DMS79 treated with DMSO at 0.1 percent for 48 hours (cell line): ENCODE measurements at places on chromosomes 3 and 15.

- no peak for DNase-seq
Measured at GRCh38 chr3:15781637-15782402, 16.0 kb downstream of the ANKRD28 start.

DNA sequence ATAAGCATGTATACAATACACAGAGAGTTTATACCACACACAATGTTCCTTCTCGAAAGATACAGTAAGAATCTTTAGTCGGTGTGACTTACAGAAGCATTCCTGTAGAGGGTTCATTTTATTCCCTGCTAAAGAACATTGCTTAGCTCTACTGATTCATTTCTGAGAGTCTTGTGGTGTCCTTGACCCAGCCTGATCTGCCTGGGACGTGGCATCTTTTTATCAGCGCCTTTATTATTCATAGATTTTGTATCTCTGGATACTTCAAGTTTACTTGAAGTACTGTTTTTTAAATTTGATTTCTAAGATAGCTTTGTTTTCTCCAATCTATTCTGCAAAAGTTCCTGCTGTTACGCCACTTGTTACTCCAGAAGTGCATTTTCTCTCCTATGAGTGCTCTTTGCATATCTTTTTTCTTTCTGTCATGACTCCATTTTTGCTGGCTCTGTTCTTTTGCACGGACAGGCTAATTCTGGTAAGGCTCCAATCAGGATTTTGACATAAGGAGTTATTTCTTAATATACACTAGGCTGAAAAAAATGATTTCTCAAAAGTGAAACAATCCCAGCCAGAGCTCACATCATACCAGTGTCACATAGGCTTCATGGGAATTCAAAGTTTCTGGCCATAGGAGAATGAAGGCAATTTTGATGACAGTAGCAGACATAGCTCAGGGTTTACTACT lies 114.5 kb upstream of the TNIK start:
- no peak for DNase-seq

DNA sequence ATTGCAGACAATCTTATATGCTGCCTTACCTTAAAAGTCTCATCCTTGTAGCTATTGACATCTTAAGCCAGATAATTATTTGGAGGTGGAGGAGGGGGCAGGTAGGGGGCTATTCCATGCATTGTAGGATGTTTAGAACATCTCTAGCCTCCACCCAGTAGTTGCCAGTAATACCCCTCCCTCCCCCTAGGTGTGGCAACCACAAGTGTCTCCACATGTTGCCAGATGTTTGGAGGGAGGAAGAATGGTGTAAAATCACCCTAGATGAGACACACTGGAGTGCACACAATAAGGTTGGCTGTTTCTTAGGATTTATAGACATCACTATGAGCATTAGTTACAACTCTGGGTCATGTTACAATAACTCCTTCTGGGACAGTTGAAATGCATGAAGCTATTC lies 27.4 kb downstream of the GORASP1 start:
- DNase-seq, result no peak

DNA sequence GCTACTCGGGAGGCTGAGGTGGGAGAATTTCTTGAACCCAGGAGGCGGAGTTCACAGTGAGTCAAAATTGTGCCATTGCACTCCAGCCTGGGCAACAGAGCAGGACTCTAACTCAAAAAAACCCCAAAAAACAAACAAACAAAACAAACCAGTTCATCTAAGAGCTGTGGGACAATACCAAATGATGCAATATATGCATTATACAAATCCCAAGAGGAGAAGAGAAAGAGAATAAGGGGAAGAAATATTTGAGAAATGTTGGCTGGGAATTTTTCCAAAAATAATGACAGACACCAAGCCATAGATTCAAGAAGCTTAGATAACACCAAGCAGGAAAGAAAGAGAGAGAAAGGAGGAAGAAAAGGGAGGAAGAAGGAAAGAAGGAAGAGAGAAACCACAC lies 82.5 kb downstream of the KLF13 start:
- DNase-seq, result no peak

DNA sequence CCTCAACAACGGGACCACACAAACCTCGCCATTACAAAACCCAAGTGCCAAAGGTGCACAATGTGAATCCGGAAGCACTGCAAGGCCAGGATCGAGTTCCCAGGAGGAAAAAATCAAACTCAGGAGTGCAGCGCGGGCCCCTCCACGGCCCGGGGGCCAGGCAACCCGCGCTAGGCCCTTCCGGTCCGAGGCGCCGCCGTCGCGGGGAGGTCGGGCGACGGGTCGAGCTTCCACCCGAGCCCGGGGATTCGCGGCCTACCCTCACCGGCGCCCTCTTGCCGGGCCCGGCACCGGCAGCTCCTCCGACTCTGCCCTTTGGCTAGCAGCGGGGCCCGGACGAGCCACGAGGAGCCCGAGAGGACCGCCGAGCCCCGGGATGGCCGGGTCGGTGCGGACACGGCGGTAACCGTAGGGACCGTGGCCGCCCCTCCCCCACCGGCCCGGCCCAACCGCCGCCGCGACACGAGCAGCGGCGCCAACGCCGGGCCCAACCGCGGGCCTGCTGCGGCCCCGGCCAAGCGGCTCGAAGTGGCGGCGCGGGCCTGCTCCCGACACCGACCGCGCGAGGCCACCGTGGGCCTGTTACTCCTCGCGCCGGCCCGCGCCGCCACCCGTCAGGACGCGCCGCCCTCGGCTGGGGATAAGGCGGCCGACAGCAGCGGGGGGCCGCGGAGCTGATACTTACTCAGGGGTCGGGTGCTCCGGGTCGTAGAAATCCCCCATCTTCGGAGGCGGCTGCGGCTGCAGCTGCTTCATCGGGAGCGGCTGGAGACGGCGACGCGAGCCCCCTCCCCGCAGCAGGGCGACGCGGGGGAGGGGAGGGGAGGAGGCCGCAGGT lies 525 bp downstream of the SETD2 start:
- no peak for DNase-seq

DNA sequence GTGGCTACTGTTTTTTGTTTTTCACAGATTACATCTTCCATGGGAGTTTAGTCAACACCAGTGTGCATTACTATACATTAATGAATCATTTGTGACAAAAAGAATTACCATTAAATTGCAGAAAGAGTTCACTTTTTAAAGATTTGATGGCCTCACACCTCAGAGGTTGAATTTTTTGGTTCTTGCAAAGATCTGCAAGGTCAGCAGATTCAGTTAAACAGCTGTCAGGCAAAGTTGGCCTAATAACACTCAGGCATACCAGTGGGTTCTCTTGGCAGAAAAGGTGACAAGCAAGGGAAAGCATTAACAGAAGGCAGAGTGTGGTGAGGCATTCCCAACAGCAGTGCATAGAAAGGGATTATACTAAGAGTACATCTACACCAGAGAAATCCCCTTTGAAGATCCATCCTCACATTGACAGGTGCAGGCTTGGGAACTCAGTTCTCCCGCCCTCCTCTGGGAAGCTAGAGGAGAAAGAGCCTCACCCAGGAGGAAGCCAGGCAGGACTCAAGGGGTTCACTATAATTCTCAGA lies 24.3 kb upstream of the PTX3 start:
- no peak for DNase-seq

- DNase-seq, result no peak
Measured at GRCh38 chr3:131564812-131565211, 62.0 kb upstream of the MRPL3 start.

- no peak for DNase-seq
Measured at GRCh38 chr15:99630607-99631131, 64.9 kb downstream of the MEF2A start.

- no peak for DNase-seq
Measured at GRCh38 chr3:38297947-38298711, 16.0 kb downstream of the SLC22A14 start.

DNA sequence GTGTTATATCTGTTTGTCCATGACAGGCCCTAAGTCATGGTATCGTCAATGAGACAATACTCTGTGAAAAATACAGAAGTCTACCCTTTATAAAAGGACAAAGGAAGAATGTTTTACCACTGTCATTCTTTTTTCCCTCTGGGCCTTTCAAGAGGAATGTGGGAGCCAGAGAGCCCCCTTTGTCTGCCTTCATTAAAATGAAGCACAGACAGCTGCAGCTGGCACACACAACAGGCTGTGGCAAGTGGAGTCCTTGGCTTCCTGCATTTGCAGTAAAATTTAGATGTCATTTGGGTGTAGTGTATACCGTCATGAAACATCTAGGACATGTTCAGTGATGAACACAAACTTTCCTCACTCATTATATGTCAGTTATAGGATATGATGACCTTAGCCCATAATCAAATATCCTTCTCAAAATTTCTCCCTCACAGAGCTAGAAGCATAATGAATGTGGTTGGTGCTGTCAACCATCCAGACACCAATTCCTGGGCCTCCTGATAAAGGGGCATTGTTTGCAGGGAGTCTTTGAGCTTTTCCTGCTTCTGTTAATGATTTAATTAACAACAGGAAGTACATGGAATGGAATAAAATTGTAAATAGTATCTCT lies 76.4 kb downstream of the DHX36 start:
- DNase-seq, result no peak

- DNase-seq, result no peak
Measured at GRCh38 chr15:35530698-35531097, 15.3 kb downstream of the DPH6 start.

- DNase-seq, result no peak
Measured at GRCh38 chr3:10459954-10460754, 45.2 kb downstream of the ATP2B2 start.

DNA sequence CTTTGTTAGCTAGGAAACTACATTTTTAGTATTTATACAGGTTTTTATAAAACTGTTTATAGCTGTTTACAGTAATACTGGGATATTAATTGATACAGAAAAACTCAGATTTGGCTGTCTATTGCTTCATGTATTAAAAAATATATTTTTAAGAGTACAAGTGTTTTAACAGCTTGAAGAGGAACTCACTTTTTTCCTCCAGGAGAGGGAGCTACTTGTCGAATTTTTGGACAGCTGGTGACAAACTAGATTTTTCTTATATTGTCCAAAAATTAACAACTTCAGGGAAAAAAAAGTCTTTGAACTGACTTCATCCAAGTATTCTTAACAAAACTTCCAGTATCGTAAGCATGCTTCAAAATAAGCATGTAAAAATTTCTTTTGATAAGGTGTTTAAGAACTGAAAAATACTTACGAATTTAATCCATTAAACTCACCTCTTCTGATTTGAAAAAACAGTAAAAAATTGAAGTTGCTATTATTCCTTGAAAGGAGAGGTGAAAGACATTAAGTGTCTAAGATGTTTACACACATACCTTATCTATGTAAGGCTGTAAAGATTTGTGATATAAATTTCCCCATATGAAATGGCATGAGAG lies 4.0 kb downstream of the DIPK2A start:
- peak; percentile 1 for DNase-seq

DNA sequence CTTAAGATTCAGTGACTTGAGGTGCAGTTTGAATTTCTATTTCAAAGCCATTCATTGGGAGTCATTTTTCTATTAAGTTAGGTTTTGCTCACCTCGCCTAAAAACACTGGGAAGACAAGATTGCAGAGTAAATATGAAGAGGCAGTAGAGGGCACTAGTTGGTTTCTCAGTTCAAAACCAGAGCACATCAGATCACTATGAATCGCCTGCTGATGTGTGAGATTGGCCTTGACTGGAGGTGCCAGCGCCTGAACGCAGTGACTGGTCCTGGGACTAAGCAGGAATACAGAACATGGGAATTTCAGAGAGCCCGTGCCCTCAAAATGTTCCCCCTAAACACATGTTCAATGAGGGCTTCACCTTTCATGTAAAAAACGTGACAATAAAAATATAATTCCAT lies 229.0 kb downstream of the ITPR1 start:
- no peak for DNase-seq

GRCh38 chr3:118912188-118912587 lies 122.5 kb downstream of the IGSF11 start:
- no peak for DNase-seq

DNA sequence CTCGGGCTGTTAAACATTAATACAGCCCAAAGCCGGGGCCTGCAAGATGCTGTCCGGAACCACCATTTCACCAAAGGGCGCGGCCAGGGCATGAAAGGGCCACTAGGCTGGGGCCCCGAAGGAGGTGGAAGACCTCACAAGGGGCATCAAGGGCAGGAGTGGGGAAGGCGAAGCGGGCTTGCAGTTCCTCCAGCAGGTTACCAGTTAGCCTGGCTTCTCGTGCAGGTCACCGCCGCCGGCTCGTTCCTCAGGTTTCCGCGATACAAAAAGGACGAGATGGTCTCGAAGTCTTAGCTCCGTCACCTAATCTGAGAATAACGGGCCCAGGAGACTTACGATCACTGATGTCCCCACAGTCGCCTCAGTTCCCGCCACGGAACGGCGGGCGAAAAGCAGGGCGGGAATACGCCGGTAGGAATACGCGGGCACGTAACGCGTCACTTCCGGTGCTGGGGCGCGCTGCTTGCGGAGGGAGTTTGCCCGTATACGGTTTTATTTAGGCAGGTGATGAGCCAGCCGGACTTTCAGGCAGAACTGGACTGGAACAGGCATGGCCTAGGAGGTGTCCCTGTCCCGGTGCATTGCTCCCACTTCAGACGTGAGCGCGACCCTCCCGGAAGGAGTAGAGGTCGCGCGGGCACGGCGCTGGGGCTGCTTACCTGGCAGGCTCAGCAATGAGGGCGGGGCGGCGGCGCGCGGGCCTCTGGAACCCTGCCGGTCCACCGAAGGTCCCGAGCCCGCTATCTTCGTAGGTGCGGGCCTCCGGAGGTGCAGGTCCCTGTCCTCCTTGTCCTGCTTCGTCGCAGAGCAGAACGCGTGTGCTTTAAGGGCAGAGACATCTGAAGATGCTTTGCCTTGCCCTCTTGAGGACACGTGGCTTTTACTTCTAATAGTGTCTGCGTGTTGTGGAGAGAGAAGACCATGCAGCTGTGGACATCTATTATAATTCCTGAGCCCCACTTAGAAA lies at the start of gene RFC4:
RFC4 (minus strand) TSS at position 394 of the 967 bp plus-strand sequence. CDS start 1,769 bp downstream, outside the sequence.
- peak; percentile 83 for DNase-seq

DNA sequence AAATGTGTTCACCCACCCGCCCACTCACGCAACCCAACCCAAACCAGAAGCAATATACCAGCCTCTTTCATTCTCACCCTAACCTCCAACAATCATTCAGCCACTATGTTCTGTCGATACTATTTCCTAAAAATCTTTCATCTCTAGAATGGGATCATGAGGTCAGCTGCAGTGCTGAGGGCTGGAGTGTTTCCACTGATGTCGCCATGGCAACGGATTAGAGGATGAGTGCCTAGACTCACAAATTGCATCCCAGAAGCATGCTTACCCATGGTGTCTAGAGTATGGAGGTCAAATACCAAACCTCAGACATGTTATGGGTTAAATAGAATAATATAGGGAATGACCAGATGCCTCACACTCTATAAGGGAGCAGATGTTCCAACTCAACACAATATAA lies 138.5 kb downstream of the GABRB3 start:
- no peak for DNase-seq

GRCh38 chr3:76561494-76562236 lies 478.2 kb upstream of the ROBO2 start:
- no peak for DNase-seq
